ENCODE measurements at places on chromosomes 3 and 15. TPM values are rescaled to one million over a fixed set of nuclear protein-coding genes. Genes with fewer than 3 reads are reported as not detected.

GRCh38 chr3:159904455-159904854 lies 84.2 kb upstream of the IL12A start:
- DNase-seq: no peak

DNA sequence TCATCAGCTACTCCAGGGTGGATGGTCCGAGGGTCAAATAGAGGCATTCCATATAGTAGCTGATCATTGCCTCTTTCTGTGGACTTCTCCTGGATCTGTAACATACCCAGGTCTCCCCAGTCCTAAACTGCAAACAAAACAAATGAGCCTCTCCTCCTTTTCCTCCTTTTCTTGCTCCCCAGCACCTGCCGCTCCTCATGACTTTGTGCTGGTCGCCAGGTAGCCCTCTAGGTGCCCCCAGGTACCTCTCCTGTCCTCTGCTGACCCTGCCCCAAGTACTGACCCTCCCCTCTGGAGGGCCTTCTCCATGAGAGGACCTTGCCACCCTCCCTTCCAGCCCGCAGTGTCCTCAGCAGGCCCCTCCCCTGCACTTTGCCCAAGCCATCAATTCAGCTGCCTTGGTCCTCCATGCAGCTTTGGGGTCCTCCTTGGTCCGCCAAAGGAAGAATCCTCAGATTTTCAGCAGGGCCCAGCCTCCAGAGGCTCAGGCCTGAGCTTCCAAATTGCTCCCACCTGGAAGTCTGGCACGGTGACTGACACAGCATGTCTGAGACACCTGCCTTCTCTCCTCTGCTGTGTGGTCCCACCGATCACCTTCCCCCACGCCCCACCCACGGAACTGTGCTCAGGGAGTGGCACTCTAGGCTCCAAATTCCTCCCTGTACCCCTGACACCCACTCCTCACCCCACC lies 111.0 kb downstream of the LRRK1 start:
- no peak for DNase-seq

Gene CPNE4
- total RNA-seq: not detected

Gene LDHAL6B
- not detected for total RNA-seq

Gene HCLS1
- total RNA-seq: 55.1 TPM

DNA sequence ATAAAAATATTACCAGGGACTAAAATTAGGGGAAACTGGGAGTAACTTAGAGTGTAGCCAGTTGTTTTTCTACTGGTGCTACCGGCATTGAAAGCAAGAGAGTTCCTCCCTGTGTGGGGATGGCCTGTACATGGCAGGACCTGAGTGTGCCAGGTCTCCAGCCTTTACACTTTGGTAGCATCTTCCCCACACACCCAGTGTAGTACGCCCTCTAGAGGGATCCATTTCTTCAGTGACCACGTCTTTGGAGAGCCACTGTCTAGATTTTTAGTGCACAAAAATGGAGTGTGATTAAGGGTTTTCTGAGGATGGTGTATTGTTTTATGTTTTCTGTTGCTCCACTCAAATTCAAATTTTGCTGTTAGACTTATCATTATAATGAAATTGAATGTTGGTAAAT lies 507.0 kb upstream of the TPRG1 start:
- DNase-seq: peak; percentile 29

- DNase-seq: no peak
These were observed 21.3 kb upstream of the GOLIM4 start for GRCh38 chr3:168117059-168117458.

DNA sequence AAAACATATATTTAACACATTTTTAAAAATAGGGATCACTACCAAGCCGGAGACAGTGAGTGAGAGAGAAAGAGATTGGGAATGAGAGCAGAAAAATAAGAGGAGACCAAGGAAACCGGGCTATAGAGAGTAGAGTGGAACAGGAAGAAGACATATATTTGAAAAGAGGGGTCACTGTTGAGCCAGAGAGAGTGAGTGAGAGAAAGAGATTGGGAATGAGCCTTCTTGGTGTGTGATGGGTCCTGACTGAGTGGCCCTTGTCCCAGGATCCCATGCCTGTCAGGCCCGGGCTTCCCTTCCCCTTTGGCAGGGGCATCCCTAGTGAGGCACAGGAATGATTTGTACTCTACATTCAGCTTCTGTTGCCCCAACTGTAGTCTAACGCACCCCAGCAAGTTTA lies 646.6 kb downstream of the NTRK3 start:
- DNase-seq: no peak

DNA sequence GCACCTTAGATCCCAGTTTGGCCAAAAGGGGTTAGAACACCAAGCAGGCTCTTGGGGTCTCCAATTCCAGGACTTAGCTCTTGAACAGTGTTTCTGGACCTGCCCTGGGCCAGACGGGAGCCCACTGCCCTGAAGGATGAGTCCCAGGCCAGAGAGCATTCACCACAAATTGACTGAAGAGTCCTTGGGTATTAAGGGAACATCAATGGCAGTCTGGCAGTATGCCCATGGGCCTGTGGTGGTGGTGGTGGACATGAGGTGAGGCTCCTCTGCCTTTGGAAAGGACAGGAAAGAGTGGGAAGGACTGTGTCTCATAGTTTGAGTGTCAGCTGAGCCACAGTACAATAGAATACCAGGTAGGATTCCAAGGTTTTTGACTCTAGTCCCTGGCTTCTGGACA lies 960.0 kb downstream of the DIPK2A start:
- no peak for DNase-seq

DNA sequence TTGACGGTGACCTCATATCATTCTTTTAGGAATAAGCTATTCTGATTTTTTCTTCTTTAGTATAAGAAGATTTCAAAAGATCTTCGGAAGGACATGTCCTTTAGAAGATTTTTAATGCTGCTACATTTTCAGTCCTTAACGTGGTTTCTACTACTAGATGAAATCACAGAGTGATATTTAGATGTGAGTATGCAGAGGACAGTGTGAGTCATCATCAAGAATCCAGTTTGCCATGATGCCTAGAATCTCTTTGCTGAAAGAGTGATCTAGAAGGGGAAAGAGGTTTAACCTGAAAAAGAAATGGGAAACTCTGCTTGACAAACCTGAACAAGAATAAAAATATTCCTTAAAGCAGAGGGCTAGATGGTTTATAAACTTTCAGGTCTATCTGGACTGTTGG lies 43.2 kb downstream of the SLC7A14 start:
- peak; percentile 52 for DNase-seq

- DNase-seq: peak; percentile 84
These were observed 109.4 kb upstream of the SMAD3 start for GRCh38 chr15:66955871-66956585.

- no peak for DNase-seq
These were observed 15.7 kb upstream of the RPLP1 start for GRCh38 chr15:69436951-69437350.

Gene FBLN2
- 0.03 TPM for total RNA-seq

GRCh38 chr3:52193065-52193464 lies 4.9 kb upstream of the ALAS1 start:
- peak; percentile 65 for DNase-seq
